ENCODE measurements at places on chromosomes 12 and 14.

- no peak for DNase-seq
Observed at GRCh38 chr14:53955671-53956426, 776 bp downstream of the BMP4 start.

DNA sequence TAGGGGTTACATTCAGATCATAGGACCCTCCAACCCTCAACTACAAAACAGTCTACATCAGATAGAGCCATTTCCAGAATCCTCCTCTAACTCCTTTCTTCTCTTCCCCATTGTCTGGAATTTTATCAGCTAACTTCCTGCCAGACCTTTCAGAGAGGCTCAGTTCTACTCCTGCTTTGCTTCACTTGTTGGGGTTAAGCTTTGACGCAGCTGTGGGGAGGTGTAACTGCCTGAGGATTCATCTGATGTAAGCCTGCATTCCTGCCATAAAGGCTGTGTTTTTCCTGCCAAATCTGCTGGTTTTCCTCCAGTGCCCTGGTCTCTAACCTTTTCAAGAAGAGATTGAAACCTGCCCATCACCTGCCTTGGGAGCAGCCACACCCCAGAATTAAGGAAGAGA lies 16.9 kb downstream of the DHRS2 start:
- DNase-seq, result no peak

- no peak for DNase-seq
Observed at GRCh38 chr12:131264635-131265034, 310.9 kb downstream of the ADGRD1 start.

GRCh38 chr14:33629792-33630191 lies 321.1 kb downstream of the EGLN3 start:
- DNase-seq, result no peak

GRCh38 chr12:30827101-30828066 lies 72.6 kb upstream of the CAPRIN2 start:
- no peak for DNase-seq

DNA sequence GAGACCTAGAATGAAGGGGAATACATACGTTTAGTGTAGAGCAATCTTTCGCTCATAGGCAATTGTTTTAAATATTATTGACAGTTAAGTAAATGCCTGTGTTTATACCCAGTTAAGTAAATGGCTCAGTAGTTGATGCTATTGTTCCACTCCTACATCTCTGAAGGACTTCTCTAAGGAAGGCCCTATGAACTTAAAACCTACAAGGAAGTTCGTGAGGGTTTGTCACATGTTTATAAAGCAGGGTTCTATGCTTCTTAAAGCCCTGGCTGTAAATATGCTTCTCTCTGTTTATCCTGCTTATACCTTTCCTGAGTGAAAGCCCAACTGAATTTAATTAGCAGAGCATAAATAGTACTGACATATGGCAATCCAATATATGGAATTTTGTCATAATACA lies 282.1 kb upstream of the NPAS3 start:
- no peak for DNase-seq

GRCh38 chr12:113162102-113163029 lies 12.8 kb downstream of the CFAP73 start:
- no peak for DNase-seq

GRCh38 chr12:69919495-69919894 lies 94.5 kb downstream of the MYRFL start:
- no peak for DNase-seq

GRCh38 chr12:92605621-92606170 lies 97.1 kb upstream of the PLEKHG7 start:
- DNase-seq, result no peak

DNA sequence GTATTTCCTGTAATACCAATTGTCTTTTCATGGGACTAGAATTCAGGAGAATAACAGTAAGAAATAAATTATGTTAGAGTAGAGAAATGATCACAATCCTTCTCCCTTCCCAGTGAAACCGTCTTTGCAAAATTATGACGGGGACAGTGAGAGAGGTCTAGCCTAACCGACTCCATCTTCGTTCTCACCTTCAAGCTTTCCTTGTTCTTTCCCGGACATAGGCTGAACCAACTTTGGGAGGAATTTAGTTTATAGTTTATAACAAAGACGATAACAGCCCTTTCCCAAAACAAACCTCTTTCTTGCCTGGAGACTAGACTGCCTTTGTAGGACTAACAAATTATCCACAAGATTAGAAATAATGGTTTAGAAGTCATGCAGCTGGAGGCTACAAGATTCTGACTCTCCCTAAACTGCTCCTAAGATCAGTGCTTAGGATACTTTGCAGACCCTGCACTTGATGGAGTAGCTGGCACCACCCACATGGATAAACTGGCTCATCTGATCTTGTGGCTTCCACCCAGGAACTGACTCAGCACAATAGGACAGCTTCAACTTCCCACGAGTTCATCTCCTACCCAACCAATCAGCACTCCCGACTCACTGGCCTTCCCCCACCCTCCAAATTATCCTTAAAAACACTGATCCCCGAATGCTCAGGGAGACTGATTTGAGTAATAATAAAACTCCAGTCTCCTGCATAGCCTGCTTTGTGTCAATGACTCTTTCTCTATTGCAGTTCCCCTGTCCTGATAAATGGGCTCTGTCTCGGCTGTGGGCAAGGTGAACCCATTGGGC lies 521.2 kb upstream of the TBX3 start:
- no peak for DNase-seq

GRCh38 chr12:9256341-9256740 lies 48.1 kb upstream of the PZP start:
- no peak for DNase-seq

DNA sequence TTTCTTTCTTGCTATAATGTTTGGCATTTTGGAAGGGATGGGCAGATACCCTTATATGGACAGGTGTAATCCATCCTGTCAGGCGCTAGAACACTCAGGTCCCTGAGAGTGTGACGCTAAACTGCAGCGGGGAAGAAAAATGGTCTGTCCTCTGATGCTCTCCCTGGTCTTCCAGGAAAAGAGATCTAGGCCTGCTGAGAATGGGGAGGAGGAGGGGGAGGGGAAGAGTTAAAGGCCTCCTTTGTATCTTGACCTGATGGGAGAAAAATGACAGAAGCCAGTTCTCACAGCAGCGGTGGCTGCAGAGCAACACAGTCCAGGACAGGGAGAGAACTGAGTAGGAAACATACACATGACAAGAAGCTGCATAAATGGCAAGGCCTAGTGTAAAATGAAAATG lies 61.1 kb downstream of the RPS6KA5 start:
- no peak for DNase-seq

DNA sequence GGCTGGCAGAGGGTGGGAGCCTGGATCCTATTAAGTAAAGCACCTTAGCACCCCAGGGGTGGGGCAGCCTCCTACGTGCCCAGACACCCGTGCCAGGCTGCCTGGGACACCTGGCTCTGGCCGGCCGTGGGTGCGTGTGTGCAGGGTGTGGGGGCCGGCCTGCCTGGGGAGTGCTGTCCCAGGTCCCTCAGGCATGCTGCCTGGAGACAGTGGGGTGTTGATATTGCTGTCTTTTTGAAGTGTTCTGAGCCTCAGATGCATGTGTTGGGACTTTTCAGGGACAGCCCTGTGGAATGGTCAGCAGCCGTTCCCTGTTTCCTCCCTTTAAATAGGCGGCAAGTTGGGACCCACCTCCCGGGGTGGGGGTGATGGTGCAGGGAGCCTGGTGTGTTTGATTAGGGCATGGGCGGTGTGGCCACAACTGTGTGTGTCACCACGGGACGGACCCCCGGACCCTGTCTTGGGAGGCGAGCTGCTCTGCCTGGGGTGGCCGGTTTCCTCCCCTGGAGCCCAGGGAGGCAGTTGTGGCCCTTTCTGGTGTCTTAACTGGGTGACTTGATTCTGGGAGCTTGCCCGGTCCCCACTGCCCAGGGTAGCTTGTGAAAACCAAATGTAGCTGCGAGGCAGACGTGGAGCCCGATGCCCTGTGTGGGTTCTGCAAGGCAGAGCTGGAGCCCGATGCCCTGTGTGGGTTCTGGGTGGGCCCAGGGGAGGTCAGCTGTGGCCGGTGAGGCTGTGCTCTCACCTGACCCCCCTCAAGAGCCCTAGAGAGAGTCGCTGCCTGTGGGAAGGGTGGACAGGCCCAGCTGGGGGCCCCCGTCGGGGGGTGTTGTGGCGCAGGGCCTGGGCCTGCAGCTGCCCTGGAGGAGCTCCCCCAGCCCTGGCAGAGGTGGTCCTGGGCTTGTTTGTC lies 8.2 kb downstream of the ULK1 start:
- no peak for DNase-seq

DNA sequence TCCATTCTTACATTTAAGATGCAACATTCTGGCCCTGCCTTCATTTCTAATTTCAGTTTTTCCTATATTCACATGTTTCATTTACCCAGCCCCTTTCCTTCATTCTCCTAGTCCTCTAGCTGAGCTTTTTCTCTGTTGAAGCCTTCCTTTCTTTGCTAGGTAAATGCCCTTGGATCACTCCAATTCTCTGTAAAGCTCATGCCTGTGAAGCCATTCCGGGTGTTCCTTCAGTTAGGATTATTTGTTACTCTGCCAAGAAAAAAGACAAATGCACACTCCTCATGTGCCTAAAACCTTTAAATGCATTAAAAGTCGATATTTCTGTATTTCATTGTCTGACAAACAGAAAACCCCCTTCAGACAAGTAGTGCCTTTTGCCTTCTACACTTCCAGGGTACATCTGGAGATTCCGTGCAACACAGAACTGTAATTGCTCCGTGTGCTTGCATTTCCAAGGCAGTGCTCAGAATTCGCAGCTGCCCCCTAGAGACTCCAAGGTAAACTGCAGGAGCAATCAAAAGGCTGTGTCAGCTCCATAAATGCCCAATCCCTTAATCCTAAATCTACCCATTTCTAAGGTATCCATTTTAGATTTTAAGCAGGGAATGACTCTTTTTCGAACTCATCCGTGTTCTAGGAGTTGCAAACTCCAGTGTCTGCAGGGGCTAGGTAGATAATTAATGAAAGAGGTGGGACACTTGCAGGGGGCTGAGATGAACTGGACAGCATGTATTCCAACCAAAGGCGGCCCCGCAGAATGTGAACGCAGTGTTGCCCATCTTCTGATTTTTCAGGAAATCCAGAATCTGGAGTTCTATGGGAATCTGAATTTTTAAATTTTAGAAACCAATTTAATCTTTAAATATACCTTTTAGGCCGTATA lies 320.2 kb downstream of the GRIN2B start:
- DNase-seq, result no peak

GRCh38 chr12:42790761-42791151 lies 201.2 kb upstream of the PRICKLE1 start:
- DNase-seq, result no peak

GRCh38 chr14:103641161-103641560 lies 12.2 kb downstream of the KLC1 start:
- DNase-seq, result no peak

GRCh38 chr14:104202259-104203070 lies 64.1 kb downstream of the KIF26A start:
- no peak for DNase-seq

DNA sequence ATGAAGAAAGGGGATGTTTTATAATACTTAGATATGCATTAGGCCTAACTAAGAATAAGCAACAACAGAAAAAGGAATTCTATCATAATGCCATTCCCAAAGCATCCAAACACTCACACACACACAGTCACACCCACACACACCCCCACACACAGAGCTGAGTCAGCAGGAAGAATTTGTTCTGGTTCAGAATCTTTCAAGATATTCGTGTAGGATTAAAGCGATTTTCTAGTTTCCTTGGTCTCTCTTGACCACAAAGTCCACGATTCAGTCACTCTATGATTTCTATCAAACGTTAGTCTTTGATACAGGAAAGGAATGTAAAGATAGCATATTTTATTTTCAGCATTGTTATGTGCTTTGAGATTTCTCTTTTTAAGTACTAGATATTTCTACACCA lies 382.6 kb upstream of the DCN start:
- no peak for DNase-seq

DNA sequence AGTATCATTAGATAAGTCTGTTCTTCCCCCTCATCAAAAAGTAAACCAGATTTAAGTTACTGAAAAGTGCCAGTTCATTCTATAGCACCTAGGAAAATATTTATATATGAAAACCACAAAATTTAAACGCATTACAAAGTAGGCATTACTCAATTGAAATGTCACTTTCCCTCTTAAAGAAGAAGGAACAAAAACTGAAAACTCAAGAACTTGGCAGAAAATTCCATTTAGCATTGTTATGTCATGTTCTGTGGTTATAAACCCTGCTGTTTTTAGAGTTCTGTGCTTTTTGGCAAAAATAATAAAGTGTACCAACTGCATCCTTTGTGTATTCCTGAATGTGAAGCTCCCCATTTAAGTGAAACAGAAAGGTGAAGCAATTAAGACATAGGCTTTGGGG lies 3.6 kb downstream of the FGD4 start:
- DNase-seq, result no peak

GRCh38 chr12:82625523-82625922 lies 61.2 kb upstream of the TMTC2 start:
- DNase-seq, result peak; percentile 40

DNA sequence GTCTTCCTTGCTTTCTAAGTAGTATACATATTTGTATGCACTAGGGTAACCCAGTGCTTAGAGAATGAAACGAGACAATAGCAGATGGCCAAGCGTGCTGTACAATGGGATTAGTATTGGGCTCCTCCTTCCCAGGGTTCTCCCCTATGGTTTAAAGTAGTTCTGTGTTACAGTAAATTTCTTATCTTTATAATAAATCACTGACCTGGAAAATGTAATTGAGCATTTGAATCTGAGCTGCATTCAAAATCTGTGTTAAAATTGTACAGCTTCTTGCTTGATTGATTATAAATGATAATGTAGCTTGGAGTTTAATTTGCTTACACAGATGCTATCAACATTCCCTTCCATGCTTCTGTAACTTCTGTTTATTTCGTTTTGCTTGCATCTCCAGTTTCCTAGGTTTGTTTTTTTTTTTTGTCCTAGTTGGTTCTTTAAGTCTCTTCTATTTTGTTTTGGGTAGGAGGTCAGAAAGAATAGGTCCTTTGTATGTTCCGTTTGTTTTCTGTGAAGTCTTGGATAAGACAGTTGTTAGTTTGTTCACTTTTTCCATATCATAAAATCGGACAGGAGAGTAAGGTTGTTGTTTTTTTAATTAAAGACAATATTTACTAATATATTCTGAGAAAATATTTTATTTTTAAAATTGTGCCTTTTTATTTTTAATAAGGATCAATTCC lies 171.2 kb downstream of the ERC1 start:
- DNase-seq, result peak; percentile 13

DNA sequence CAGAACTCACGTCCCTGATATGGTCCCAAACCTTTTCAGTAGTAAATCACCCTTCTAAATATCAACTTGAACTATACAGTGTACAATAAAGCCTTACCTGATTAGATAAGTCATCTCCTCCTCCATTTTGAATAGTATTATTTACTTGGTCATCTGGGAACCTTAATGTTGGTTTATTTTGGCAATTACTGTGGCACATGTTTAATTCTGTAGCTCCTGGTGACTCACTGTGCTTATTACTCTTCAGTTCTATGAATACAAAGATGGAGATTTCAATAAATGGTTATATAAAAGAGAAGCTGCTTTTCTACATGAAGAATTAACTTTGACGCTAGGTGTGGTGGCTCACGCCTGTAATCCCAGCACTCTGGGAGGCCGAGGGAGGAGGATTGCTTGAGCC lies 25.4 kb downstream of the MIS18BP1 start:
- DNase-seq, result no peak

- peak; percentile 23 for DNase-seq
Observed at GRCh38 chr14:77151918-77152588, 10.5 kb upstream of the ZDHHC22 start.
